ENCODE measurements at places on chromosomes 7 and 10. TPM values are rescaled to one million over a fixed set of nuclear protein-coding genes. Genes with fewer than 3 reads are reported as not detected.

Gene SLC25A13
- 29.4 TPM for total RNA-seq

Gene STEAP1B
- total RNA-seq: 16.4 TPM

Gene A1CF
- not detected for total RNA-seq

Gene EDRF1
- total RNA-seq: 13.0 TPM

Gene RBP3
- not detected for total RNA-seq

Gene SERPINE1
- 5,219 TPM for total RNA-seq

All from glomerular endothelial cell (primary cell).